ENCODE measurements at places on chromosomes 2 and 18.

DNA sequence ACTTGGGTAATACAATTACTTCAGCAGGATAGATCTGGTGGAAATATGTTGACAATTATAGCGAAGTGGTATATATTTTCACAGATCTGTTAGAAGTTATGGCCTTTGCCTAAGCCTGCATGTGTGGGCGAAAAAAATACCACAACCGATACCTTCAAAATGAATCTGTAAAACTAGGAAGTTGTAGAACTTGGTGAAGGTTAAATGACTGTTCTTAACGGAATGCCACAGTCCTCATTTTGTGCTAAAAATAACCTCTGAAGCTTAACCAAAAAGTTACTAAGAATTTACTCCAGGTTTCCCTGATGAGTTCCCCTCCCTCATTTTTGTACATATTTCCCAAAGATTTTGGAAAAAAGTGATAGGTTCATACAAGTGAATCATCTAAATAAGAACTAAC is 550.7 kb downstream of the THSD7B start:
- DNase-seq, result no peak

DNA sequence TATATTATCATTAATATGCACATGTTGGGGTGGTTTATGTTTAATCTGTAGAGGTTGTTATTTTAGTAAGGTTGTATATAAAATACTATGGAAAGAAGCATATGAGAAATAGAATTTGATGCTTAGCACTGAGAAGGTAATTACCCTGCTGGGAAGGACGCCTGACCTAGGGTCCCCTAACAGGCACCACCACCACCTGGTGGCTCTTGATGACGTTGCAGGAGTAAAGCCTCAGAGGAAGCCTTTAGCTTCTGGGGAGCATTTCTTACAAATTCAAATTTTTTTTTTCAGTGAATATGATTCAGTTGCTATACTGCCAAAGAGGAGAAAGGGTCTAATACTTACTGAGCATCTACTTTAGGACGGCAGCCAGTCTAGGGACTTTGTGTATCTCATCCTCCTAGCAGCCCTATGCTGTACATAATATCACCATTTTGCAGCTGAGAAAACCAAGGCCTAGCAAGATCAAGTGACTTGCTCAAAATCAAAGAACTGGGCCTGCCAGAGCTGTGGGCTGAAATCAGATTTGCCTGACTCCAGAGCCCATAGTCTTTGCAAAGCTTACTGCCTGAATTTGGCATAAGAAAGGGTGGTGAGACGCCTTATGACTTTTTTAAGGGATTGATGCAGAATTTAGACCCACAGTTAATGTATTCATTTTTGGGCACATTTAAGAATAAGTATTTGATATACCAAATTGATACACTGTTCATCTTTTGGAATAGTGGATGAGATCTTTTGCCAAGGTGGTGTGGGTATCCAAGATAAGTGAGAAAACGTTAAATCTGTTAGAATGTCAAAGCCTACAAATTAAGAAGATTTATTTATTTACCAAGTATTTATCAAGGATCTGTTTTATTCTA is 78.8 kb upstream of the GAREM1 start:
- DNase-seq, result no peak

DNA sequence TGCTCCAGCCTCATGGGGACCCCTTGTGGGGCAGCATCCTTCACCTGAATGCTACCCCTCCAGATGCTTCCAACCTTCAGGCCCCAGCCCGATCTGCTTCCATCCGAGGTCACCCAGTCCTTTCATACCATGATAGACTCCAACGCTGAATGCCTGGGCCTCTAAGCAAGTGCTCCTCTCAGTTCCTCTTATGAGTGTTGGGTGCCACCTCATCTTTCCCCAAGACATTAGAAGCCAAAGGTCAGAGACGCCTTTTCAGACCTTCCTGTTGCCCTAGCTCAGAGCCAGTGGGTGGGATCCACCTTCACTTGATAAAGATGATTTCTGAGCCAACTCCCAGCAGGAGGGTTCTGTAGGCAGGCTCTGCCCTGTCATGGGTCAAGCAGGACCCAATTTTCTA is 174.5 kb upstream of the MGAT5 start:
- DNase-seq, result no peak

DNA sequence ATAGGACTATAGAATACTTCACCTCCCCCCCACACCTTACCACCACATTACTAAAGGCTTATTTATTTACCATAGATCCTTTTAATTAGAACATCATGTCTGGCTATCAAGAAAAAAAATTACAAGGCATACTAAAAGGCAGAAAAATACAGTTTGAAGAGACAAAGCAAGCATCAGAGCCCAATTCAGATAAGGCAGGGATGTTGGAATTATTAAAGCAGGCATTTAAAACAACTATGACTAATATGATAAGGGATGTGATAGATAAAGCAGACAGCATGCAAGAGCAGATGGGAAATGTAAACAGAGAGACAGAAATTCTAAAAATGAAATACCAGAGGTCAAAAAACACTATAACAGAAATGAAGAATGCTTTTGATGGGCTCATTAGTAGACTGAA is 55.4 kb upstream of the SMIM21 start:
- no peak for DNase-seq

DNA sequence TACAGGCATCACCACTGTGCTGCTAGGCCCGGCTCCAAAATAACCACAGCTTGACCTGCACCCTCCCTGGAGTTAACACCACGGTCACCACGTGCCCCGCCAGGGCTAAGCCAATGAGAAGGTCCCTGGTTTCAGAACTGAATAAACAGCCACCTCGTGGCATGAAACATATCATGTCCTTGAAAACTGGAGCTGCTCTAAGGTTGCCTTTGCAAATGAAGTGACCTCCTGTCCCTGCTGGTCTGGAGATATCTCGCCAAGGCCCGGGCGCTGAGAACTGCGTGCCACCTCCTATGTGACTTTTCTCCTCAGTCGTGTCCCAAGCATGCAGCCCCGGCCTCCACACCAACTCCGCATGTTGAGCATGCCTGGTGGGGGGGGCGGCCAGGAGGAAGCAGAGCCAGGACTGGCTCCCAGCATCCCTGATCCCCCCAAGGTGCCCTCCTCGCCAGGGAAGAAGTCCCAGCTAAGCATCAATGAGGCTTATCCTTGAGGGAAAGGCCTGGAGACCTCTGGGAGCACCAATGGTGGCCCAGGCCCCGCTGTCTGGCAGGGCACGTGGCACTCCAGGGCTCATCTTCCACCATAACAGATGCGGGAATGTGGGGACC is 16.3 kb upstream of the KCNG2 start:
- DNase-seq, result no peak

GRCh38 chr18:39681061-39681460 is 2115.5 kb upstream of the CELF4 start:
- no peak for DNase-seq

DNA sequence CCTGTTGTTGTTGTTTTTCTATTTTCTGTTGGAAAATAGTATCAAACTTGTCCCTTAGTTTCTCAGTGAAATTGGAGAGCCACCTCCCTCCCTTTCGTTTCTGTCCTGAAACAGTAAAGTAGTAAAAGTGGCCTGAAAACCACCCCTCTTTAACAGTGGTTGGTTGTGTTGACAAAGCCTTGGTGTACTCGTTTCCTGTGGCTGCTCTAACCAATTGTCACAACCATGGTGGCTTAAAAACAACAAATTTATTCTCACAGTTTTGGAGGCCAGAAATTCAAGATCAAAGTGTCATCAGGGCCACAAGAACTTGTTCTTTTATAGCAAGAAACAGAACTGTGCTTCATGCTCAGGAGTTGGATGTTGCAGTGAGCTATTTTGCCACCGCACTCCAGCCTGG is 4.0 kb upstream of the DYSF start:
- no peak for DNase-seq

DNA sequence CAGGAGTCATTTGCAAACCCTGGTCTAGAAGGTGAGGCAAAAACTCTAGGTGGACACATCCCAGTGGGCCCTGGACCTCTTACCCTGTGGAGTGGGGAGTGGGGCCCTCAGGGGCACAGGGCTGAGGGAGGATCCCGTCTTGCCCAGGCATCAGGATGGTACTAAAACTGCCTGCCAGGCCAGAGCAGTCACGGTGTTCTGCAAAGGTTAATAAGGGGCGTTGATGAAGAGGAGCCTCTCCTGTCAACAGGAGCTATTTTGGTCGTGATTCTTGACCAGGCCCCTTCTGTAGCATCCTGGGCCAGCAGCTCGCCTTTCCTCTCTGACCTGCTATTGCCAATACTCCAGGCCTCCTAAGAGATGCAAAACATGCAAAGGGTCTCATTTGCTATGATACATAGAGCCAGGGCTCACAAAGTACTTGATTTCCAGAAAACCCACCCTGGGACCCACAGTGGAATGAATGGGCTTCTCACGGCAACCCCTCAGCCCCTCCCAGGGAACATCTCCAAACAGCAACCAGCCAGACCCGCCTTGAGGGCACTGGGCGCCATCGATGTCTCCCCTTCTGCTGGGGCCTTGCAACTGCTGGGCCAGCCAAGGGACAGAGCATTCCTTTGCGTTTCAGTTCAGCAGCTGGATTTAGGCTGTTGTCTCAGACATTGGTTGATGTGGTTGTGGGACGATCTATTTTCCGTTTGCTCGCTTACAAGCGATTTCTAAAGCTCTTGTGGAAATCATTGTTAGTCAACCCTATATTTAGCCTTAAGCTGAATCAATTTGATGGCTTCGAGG is 111.1 kb downstream of the PDCL3 start:
- DNase-seq, result no peak

DNA sequence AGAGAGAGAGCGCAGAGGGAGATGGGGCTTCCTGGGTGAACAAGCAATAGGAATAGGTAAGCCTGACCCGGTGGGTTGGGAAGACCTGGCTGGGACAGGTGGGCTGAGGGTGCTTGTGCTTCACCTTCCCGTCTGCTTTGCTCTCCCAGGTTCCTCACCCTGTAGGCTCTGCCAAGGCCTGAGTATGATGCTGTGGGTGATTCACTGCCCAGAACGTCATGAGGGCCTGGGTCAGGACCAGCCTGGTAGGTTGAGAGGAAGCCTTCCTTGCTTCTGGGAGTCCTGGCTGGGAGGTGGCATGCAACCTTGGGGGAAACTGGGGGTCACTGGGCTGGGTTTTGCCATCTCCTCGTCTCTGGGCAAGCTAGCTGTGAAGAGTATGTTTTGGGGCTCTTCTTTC is 220.2 kb upstream of the APCDD1 start:
- no peak for DNase-seq

DNA sequence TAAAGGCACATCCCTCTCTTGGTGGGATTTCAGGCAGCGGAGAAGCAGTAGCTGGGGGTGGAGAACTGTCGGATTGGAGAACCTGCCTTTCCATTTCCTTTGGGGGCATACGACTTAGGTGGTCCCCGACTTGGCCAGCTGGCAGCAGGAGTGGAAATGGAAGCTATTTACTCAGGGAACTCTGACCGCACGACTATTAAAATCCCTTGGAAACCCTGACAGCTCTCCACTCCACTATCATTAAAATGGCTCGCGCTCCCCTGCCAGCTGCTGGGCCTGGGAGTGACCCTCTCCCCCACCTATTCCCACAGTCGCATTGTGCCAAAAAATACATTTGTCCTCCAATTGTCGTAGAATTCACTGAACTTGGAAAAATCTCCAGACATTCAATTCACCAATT is 77.7 kb upstream of the APCDD1 start:
- no peak for DNase-seq

DNA sequence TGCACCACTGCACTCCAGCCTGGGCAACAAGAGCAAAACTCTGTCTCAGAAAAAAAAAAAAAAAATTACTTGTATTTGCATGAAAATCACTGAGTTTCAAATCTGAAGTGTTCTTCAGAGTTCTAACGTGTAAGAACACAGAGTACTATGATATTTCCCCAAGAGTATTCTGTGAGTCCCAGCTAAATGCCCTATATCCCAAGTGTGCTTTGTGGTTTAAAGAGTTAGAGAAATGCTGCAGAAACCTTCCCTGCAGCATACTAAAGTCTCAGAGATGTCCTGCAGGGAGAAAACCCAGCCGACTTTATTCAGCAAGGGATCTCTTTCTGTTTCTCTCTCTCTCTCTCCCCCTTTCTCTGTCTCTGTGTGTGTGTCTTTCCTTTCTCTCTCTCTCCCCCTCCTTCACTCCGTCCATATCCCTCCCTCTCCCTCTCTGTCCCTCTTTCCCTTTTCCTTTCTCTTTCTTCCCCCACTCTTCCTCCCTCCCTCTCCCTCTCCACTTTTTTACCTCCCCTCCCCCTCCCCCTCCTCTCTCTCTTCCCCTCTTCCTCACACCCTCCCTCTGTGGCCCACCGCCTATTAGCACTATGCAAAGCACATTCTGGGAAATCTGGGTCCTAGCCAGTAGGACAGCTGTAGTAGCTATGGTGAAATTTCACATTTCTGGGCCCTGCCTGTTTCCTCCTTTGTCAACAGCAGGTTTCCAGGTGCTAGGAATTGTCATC is 54.2 kb downstream of the ACTR2 start:
- no peak for DNase-seq

- DNase-seq, result no peak
Measured at GRCh38 chr2:17581831-17582230, 41.3 kb downstream of the VSNL1 start.

DNA sequence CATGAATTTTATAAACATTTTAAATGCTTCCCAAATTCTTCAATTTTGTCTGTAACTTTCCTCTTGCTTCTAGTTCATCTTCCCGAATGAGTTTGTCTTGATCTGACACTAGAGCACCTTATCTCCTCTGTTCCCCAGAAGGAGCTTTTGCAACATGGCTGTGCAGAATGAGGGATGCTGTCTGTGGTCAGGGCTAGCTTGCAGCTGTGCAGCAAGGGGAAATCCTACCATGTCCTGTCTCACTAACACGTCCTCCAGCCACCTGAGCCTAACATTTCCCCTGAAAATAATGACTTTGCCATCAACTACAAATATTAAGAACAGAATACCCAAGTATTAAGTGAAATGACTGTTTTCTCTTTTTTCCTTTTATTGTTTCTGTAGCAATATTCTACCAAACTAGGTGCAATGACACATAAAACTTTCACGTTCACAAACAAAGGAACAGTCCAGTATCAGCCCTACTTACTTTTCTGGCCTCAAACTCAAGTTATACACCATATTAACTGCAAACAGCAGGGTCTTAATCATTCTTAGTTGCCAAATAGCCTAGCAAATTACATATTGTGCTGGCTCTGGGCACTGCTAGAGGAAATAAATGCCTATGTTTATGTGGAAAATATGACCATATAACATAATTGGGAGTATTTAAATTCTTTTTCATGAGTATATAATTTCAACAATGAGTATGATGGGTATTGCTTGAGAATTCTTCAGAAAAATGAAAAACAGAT is 423.3 kb downstream of the CMPK2 start:
- DNase-seq, result no peak

GRCh38 chr2:18368008-18368407 is 192.4 kb downstream of the RDH14 start:
- DNase-seq, result no peak

- DNase-seq, result no peak
Measured at GRCh38 chr2:207516206-207516605, 13.6 kb upstream of the CREB1 start.

- no peak for DNase-seq
Measured at GRCh38 chr2:31382452-31383120, 32.0 kb downstream of the XDH start.

- DNase-seq, result no peak
Measured at GRCh38 chr2:142041105-142041504, 89.7 kb downstream of the LRP1B start.

- DNase-seq, result peak; percentile 83
Measured at GRCh38 chr2:61854564-61855317, 881 bp upstream of the FAM161A start.

GRCh38 chr2:171505374-171505773 is 16.9 kb upstream of the CYBRD1 start:
- DNase-seq, result no peak
